NCI-H2171 (cell line): ENCODE measurements at places on chromosomes 2 and 18.

GRCh38 chr2:196286821-196287220 lies 115.4 kb upstream of the STK17B start:
- no peak for DNase-seq

GRCh38 chr2:55231546-55232083 lies 478 bp downstream of the CLHC1 start:
- no peak for DNase-seq

DNA sequence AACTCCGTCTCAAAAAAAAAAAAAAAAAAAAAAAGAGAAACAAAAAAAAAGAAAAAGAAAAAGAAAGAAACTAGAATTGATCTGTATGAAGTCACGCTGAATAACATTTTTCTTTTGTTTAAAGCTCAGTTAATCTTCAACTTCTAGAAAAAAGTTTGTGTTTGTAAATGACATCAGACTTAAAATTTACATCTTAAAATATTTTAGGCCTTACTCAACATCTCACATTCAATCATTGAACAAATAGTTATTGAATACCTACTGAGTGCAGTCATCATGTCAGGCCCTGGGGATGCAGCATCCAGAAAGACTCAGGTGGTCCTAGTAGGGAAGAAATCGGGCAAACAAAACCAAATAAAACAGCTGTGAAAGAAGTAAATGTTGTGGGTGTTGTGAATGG lies 292.3 kb upstream of the FANCL start:
- no peak for DNase-seq

- DNase-seq: no peak
These were observed 13.2 kb downstream of the ZCCHC2 start for GRCh38 chr18:62536005-62536404.

GRCh38 chr18:72155327-72155726 lies 388.8 kb downstream of the CBLN2 start:
- DNase-seq: no peak

- DNase-seq: no peak
These were observed 20.5 kb upstream of the SLC35F5 start for GRCh38 chr2:113776949-113777348.

GRCh38 chr2:1791006-1791605 lies 46.8 kb upstream of the PXDN start:
- DNase-seq: no peak

DNA sequence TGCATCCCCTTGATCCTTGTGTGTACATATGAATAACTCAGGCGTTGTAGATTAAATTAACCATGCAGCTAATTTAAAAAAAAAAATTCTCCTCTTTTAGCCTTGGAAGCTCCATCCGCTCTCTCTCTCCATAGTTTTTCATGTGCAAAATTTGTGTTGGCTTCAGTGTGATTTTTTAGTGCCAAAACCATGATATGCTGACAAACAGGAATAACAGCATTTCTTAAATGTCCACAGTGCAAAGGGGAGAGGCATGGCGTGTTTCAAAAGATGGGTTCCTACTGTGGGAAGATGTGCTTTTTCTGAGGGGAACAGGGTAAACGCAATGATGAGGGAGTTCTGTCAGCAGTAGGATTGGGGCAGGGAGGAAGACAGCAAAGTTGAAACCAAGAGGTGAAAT lies 247.0 kb downstream of the ICOS start:
- DNase-seq: no peak

DNA sequence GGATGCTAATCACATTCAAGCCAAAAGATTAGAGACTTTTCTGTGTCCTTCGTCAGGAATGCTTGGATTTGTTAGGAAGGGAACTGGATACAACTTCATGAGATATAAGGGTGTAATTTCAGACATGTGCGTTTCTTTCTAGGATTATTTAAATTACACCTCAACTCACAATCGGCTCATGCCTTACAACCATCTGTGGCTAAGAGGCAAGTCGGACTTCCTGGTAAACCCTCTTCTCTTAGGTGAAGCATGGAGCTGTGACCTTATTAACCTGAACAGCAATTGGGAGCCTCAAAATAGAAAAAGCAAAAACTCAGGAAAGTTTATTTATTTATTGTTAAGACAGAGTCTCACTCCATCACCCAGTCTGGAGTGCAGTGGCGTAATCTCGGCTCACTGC lies 61.8 kb downstream of the SEMA4F start:
- DNase-seq: no peak

DNA sequence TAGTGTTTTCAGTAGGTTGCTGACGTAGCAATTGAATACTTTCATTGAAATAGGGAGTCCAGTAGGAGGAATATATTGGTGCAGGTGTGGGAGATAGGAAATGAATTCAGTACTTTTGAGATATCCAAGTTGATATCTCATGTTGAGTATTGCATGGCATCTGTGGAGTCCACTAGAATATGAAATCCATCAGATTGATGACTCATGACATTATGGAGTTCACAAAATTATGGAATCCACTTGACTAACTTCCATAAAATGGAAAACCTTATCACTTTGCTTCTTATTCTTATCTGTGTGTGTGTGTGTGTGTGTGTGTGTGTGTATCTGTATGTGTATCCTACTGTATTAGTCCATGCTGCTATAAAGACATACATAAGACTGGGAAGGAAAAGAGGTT lies 513.5 kb upstream of the ZEB2 start:
- DNase-seq: no peak

DNA sequence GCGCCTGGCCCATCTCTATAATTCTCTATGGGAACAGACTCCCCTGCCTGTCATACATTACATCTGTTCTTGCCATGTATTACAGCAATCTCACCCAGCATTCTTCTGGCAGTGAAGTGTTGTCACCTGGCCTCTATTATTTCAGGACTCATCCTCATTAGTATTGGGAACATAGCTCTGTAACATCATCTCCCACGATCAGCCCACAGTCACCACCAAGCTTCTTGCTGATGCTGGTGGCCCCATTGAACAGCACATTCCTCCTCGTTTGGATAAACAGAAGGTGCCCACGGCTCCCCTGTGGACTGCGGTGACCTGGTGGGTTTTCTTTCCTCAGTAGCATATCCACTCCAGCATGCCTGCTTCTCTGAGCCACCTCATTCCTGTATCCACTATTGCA lies 21.5 kb downstream of the CHCHD5 start:
- DNase-seq: no peak

DNA sequence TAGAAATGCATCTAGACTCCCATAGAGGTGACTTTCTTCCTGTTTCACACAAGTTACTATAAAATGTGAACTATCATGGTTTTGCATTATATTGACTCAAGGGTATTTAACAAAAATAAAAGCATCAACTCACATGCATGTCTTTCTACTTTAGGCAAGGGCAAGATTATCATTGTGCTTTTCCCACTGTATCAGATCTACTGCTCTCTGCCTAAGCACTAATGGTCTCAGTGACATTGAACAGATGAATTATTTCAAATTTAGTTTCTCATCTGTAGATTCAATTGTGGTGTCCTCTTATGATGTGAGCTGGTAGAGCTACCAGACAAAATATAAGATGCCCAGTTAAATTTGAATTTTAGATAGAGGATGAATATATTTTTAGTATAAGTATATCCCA lies 113.9 kb downstream of the MTX2 start:
- DNase-seq: no peak

DNA sequence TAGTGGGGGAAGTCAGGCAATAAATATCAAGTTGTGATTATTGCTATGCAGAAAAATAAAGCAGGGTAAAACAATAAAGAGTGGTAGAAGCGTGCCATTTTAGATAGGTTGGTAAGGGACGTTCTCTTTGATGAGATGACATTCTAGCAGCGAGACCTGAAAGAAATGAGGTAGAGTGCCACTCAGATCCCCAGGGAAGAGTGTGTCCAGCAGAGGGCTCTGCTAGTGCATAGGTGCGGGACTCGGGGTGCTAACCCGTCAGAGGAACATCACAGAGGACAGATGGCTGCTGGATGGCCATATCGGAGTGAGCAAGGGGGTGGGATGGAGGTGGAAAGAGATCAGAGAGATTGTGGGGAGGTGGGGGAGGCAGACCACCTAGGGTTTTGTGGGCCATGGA lies 16.3 kb upstream of the GTF2A1L start:
- no peak for DNase-seq

DNA sequence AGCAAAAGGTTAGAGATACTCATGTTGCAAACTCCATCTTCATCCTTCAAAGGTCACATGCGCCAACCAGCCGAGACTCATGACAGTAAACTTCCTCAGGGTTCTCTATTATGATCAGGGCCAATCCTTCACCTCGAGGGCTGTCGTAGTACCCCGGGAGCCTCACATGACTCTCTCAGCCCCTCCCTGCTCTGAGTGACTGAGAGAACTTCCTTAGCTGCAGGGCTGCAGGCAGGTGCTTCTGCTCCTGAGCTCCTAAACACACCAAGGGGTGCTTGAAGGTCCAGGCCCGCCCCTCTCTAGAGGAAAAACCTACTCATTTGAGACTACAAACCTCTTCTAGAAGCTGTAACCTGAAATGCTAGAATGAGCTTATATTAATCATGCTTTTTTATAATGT lies 48.2 kb downstream of the LONRF2 start:
- no peak for DNase-seq

DNA sequence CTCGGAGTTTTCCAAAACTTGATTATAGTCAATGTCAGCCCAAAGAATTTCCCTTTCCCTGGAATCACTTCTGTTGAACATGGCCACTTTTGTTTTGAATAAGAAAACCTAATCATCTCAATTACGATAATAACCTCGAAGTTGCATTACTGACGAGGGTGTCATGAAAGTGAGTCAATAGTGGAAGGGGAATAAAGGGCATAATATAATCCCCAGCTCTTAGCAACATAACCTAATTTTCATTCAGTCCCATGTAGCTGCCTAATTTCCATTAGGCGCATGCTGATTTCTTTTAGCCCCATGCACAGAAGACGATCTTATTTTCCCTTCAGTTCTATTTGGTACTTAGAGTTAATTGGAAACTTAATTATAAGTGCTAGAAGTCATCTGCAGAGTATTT lies 51.1 kb upstream of the RAPH1 start:
- no peak for DNase-seq

DNA sequence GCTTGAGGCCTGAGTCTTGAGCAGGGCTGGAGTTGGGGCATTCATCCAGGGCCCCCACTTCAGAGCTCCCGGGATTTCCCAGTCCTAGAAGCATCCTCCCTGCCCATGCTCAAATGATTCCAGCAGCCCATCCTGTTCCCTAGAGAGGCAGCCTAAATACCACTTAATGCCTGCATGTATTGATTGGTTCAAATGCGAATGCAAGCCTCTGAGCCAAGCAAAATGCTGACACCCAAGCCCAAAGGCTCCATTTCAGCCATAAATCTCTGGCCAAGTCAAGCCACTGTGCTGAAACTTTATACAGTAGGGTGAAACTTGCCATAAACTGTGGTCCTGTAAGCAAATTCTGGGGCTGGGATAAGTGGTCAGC lies 279.8 kb downstream of the CLIP4 start:
- DNase-seq: no peak

DNA sequence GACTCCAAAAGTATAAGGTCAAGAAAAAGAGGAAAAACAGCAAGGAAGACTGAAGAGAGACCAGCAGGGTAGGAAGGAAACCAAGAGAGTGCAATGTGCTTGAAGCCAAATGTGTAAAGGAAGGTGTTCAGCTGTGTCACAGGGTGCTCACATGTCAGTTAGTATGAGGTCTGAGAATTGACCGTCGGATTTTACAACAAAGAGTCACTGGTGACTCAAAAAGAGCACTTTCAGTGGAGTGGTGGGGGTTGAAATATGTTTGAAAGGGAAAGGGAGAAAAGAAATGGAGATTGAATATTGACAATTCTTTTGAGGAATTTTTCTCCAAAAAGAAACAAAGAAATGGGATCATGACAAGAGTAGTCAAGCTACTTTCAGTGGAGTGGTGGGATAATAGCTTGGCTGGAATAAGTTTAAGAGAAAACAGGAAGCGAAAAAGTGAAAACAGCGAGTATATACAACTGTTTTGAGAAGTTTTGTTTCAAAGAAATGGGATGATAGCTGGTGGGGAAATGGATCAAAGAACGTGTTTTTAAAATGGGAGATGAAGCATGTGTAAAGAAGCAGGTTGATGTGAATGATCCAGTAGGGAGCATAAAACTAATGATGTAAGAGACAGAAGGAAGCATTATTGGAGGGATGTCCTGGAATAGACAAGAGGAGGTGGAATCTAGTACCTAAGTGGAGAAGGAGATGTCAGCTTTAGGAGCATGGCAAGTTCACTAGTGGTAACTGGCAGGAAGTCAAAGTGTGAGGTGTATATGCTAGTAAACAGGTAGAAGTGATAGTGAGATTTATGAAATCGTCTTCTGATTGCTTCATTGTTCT lies 3.6 kb upstream of the TSPYL6 start:
- no peak for DNase-seq
